ENCODE measurements at places on chromosomes 1 and 21.

DNA sequence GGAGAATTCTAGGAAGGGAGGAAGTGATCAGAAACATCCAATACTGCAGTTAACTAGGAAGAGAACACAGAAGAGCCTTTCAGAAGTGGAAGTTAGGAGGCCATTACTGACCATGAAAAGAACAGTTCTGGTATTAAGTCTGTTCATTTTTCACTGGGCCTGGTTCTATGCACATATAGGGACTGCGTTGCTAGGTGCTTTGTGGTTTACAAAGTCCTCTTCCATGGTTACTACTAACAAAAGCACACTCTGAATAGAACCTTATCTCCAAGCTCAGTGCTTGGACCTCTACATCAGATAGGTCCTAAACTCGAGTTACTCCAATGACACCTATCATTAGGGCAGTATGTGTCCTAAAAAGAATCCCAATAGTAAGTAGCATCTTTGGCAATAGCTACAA is 75.4 kb downstream of the RPAP2 start:
- no peak for DNase-seq

- no peak for DNase-seq
Measured at GRCh38 chr1:2595812-2596529, 9.4 kb downstream of the PRXL2B start.

DNA sequence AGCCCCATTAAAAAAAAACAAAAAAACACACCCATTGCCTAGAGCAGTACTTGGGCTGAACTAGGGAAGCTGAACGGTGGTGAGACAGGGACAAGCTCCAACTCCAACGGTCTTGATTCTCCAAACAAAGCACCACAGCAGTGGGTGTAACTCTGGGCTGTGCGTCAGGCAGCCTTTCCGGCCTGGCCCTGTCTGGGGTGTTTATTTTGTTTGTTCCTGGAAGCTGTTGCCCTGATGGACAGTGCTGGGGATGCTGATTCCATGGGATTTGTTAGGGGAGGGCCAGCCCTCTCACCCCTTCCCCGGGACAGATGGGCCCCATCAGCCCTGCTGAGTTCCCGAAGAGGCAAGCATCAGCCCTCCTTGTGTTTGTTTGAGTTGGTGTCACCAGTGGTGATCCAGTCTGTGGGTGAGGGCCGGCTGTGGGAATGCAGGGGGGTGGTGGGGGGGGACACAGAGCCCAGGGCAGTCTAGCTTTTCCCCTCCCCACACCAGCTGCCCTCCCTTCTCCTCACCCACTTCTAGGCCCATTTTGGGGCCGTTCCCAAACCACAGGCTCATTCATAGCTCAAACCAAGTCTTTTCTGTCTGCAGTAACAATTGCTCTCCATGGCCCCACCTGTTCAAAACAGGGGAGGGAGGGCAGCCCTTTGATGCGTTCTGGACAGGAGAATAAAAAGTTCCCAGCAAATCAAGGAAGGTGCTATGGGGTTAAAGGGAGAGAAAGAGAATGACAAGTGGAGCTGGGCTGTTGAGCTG is 4.5 kb downstream of the WNT2B start:
- DNase-seq: peak; percentile 84

DNA sequence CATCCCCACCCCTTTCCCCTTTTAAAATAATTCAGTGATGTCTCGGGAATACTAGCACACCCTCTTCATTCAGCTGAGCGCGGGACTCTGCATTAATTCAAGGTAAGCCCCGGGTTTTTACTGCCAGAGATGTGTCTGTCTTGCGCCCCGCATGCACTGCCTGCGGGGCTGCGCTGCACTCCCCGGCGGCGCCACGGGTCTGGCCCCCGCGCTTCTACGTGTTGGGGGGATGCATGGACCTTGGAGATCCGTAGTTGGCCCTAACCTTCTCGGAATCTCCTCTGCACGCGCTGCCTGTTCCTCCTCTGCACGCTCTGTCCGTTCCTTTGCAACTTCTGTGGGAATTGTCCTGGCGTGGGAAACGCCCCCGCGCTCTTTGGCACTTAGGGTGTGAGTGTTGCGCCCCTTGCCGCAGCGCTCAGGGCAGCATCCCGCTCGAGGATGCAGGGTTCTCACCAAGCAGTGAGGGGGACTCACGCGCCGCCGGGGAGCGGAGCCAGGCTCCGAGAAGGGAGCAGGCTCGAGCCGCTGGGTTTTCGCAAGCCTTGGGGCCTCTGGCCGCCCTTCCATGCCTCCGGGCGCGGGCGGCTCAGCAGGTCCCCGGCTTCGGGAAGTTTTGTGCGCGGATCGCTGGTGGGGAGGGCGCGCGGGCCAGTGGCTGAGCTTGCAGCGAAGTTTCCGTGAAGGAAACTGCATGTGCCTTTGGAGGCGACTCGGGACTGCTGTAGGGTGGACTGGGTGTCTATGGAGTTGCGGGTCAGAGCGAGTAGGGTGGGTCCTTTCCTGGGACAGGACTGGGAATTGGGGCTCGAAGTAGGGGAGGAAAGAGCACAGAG is 165.1 kb upstream of the CACNA1E start:
- DNase-seq: no peak

GRCh38 chr21:45412491-45412890 is 7.5 kb downstream of the COL18A1 start:
- no peak for DNase-seq

GRCh38 chr1:37342736-37343135 is 131.6 kb upstream of the ZC3H12A start:
- no peak for DNase-seq

DNA sequence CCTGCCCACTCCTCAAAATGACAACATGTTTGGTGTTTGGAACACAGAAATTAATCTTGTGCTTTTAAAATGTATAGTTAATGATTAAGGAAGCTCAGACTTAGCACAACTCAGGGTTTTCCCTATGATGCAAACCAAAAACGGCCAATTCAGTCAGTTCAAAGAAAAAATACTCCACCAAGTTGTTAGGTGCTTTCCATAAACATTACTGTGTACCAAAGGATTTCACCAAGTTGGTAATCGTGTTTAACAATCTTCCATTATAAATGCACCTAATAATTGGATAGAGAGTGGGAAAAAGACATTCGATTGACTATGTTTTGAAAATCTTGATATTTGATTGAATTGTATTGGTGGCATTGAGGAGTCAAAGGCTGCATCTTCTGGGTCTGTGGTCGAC is 33.3 kb upstream of the DUSP10 start:
- no peak for DNase-seq

GRCh38 chr21:40049031-40049930 is 182.0 kb downstream of the PCP4 start:
- DNase-seq: no peak

DNA sequence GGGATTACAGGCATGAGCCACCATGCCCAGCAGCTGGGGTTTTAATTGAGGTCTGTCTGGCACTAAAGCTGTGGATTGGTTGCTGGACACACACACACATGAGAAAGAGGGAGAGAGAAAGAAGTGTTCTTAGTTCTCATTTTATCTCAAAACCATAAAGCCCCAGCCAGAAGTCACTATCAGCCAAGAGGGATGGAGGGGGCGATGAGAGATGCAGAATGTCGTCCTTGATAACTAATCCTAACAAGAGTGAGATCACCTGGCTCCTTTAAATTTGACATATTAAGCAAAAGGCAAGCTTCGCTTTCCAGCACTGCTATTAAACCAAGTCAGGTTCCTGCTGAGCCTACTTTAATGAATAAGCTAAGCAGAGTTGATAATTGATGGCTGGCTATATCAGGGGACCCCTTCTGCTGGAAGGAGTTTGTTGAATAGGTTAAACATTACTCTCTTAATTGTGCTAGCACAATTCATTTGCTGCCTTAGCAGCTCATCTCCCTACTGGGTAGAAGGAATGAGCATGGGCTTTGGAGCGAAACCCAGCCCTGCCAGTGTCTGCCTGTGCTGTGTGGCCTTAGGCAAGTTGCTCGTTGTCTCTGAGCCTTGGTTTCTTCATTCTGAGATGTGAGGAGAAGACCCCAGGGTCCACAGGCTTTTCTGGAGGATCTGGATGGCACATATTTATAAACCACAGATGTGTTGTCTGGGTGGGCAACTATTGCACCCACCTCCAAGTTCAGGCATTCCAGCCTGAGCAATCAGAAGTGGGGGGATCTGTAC is 50.8 kb downstream of the ALPL start:
- no peak for DNase-seq

- peak; percentile 86 for DNase-seq
Measured at GRCh38 chr1:36224537-36225282, 467 bp downstream of the THRAP3 start.

GRCh38 chr1:65440322-65440900 is 19.9 kb downstream of the LEPR start:
- DNase-seq: no peak

DNA sequence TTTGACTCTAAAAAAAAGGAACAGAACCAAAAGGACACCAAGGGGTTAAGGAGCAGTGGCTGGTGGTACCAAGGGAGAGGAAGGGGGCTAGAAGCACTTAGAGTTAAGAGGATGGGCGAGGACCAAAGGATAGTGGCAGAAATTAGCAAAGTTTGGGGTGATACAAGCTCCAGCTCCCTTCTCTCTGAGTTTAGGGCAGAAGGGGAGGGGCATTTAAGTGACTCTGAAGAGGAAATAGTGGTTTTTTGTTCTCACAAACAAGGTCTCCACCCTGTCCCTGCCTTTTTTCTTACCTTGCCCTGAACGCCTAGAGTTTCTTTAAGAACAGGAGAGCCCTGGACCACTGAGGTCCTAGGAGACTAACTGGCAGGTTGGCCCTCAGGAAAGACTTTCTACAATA is 3.3 kb downstream of the CDC42SE1 start:
- no peak for DNase-seq

GRCh38 chr1:246907472-246907871 is 24.3 kb downstream of the AHCTF1 start:
- DNase-seq: peak; percentile 79

- no peak for DNase-seq
Measured at GRCh38 chr21:15539376-15539775, 190.4 kb upstream of the USP25 start.

DNA sequence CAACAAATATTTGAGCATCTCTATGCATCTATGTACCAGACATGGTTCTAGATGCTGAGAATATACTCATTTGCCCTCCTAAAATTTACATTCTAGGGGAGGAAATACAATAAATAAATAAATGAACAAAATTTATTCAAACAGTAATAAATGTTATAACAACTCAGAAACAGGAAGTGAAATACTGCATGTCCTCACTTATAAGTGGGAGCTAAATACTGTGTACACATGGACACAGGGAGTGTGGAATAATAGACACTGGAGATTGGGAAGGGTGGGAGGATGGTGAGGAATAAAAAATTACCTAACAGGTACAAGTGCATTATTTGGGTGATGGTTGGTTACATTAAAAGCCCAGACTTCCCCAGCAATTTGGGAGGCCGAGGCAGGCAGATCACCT is 4.3 kb downstream of the COA7 start:
- DNase-seq: no peak

DNA sequence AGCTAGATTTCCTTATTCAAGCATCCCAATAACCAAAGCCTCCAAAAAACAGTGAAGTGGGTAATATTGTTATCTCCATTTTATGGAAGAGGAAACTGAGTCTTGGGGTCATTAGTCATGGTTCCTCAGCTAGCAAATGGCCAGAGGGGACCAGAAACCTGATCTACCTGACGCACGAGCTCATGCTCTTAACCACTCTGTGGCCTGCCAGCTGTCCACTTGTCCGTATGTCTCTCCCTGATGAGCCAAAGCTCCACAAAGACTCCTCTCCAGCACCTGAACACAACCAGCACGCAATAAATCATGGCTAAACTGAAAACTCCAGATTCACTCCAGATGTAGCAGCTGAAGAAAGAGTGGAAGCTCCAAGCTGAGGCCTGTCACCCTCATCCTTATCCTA is 5.8 kb downstream of the CAPN8 start:
- DNase-seq: no peak
